PC-3 (cell line): ENCODE measurements at places on chromosomes 6 and 20. TPM values are rescaled to one million over a fixed set of nuclear protein-coding genes. Genes with fewer than 3 reads are reported as not detected.

- H3K4me3 ChIP-seq, result no peak overlapping the region
- H3K27ac ChIP-seq, result no peak overlapping the region
- no peak for DNase-seq
- H3K36me3 ChIP-seq, result no peaks in the 10 kb centered on the region
Observed at GRCh38 chr6:71544906-71545305, 256.3 kb downstream of the OGFRL1 start.

The DEFB118 gene
- not detected in 2 replicates for total RNA-seq

GRCh38 chr6:96074006-96074405, 58.2 kb downstream of the FUT9 start:
- no peaks in the 10 kb centered on the region for H3K27me3 ChIP-seq
- no peaks in the 10 kb centered on the region for H3K36me3 ChIP-seq

- H3K4me3 ChIP-seq, result no peak overlapping the region
- no peak for DNase-seq
- no peaks in the 10 kb centered on the region for H3K36me3 ChIP-seq
- H3K4me1 ChIP-seq, result peaks cover 36% of the 10 kb centered on the region
- no peaks in the 10 kb centered on the region for H3K27me3 ChIP-seq
- no peak overlapping the region for H3K27ac ChIP-seq
Observed at GRCh38 chr6:56838965-56839364, 115.9 kb upstream of the BEND6 start.

The LY6G6F gene
- total RNA-seq, result not detected in 2 replicates

The ASIP gene
- total RNA-seq, result not detected in 2 replicates

GRCh38 chr6:43946641-43947363, 176.8 kb downstream of the VEGFA start:
- no peak overlapping the region for H3K27ac ChIP-seq
- no peaks in the 10 kb centered on the region for H3K27me3 ChIP-seq
- no peak for DNase-seq
- H3K36me3 ChIP-seq, result no peaks in the 10 kb centered on the region
- no peaks in the 10 kb centered on the region; the same call in 1 of the 2 replicates for H3K4me1 ChIP-seq

The PDYN gene
- total RNA-seq, result not detected in 2 replicates

GRCh38 chr20:40262219-40262618, 426.8 kb downstream of the MAFB start:
- no peaks in the 10 kb centered on the region for H3K36me3 ChIP-seq
- no peaks in the 10 kb centered on the region for H3K27me3 ChIP-seq
- H3K27ac ChIP-seq, result no peak overlapping the region
- no peak for DNase-seq
- H3K4me3 ChIP-seq, result no peak overlapping the region

DNA sequence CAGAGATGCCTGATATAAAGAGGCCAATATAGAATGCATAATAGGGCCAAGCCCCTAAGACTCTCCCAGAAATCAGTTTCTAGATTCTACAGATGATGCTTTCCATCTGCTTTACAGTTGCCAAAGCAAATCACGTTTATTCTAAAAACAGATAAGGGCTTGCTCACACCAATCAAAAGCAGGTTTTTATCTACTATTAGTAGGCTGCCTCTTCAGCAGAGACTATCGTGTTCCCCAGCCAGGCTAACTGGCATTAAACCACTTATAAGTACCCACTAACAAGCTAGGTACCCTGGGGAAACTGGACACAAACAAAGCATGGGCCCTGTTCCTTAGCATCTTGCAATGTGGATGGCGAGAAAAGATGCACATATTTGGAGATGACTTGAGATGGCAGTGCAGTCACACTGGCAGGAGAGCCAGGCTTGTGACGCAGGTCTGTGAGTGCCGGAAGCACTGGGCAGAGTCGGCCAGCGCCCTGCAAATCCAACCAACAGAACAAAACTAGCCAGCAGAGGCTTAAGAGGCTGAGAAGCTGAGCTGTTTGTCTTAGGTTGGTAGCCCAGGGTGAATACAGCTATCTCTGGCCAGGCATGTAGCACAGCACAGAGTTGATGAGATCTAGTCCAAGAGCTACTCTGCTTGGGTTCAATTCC, 73.4 kb downstream of the GFOD1 start:
- H3K27ac ChIP-seq, result no peak overlapping the region
- H3K36me3 ChIP-seq, result no peaks in the 10 kb centered on the region
- H3K27me3 ChIP-seq, result no peaks in the 10 kb centered on the region
- no peak for DNase-seq

The SCAND1 gene
- total RNA-seq, result 90.9 and 101 TPM in 2 replicates

The ACSS1 gene
- total RNA-seq, result 2.3 and 2.4 TPM in 2 replicates

The DEFB132 gene
- total RNA-seq, result not detected in 2 replicates

DNA sequence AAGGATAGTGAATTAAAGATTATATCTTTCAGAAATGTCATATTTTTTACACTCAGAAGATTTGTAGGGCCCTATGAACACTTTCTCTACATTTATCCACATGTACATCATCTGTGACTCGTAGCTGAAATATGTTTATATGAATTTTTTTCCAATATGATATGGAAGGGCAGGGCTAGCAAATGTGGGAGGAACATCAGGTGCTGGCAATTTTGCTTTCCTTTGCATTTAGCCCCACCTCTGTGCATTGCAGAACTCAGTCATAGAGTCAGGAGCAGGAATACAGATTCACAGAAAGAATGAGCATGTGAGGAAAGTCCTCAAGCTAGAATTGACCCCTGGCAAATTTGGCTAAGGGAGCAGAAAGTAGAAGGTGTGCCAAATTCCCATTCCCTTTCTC, 129.9 kb downstream of the CRYBG1 start:
- H3K27ac ChIP-seq, result no peak overlapping the region; the same call in 1 of the 2 replicates
- no peaks in the 10 kb centered on the region for H3K27me3 ChIP-seq
- peaks cover 13% of the 10 kb centered on the region for H3K4me1 ChIP-seq
- no peak overlapping the region for H3K4me3 ChIP-seq
- H3K36me3 ChIP-seq, result no peaks in the 10 kb centered on the region

- no peaks in the 10 kb centered on the region for H3K4me1 ChIP-seq
- H3K36me3 ChIP-seq, result no peaks in the 10 kb centered on the region
- 0 out of 2 replicates have a peak, but pooled peaks cover 3% of the 10 kb centered on the region for H3K27me3 ChIP-seq
Observed at GRCh38 chr20:23125159-23125558, 39.0 kb upstream of the CD93 start.

DNA sequence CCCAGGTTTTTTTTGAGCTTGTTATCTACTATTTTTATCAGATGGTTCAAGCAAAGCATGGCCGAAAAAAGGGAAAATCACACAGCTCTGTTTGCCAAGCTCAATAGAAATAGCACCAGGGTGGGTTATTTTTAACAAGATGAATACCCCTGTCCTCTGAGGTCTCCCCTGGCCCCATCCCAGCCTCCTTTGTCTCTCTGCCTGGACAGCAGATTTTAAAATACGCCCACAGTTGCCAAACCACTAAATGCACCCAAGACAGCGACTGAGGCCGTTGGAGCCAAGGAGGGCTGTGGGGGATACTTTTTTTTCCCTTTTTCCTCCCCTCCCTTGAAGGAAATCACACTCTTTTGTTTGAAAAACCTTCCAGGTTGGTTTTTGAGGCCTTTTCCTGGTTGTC, 106.6 kb downstream of the VEGFA start:
- H3K4me1 ChIP-seq, result peaks cover 13% of the 10 kb centered on the region
- H3K4me3 ChIP-seq, result no peak overlapping the region
- H3K27me3 ChIP-seq, result no peaks in the 10 kb centered on the region
- no peak for DNase-seq
- H3K27ac ChIP-seq, result no peak overlapping the region

- peaks cover 29% of the 10 kb centered on the region for H3K27me3 ChIP-seq
- no peaks in the 10 kb centered on the region for H3K36me3 ChIP-seq
- H3K4me3 ChIP-seq, result no peak overlapping the region
- no peak overlapping the region for H3K27ac ChIP-seq
Observed at GRCh38 chr6:122180132-122180531, 219.3 kb upstream of the HSF2 start.

GRCh38 chr6:43772681-43773049, 2.7 kb downstream of the VEGFA start:
- H3K27ac ChIP-seq, result peak overlapping the region; percentile 69
- H3K36me3 ChIP-seq, result peaks cover 50% of the 10 kb centered on the region
- no peak for DNase-seq
- H3K4me1 ChIP-seq, result peaks cover 23% of the 10 kb centered on the region
- peak overlapping the region; percentile 98 for H3K4me3 ChIP-seq

GRCh38 chr6:36120539-36120938, 9.8 kb upstream of the MAPK13 start:
- peak overlapping the region; percentile 57 for H3K27ac ChIP-seq
- no peaks in the 10 kb centered on the region for H3K36me3 ChIP-seq
- peak overlapping the region; percentile 39 for H3K4me3 ChIP-seq
- no peaks in the 10 kb centered on the region for H3K27me3 ChIP-seq
- no peak for DNase-seq
- H3K4me1 ChIP-seq, result peaks cover 23% of the 10 kb centered on the region

DNA sequence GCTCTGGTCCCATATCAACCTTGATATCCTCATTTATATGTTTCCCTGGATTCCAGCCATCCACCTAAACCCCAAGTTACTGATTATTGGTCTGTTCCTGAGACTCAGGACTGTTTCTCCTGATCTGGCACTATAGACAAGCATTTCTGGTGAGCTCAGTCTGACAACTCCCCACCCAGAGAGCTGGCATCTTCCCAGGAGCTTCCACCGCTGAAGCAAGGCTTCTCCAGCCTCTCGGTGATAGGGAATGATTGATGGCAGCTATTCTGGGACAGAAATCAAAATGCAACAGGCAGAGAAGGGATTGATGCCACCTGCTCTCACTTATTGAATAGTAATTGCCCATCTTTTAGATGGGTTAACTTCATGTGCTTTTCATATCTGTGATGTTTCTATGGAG, 169.7 kb upstream of the GGTLC1 start:
- H3K4me3 ChIP-seq, result no peak overlapping the region
- DNase-seq, result no peak
- no peaks in the 10 kb centered on the region for H3K27me3 ChIP-seq
- H3K27ac ChIP-seq, result no peak overlapping the region
- H3K4me1 ChIP-seq, result no peaks in the 10 kb centered on the region

GRCh38 chr6:24606200-24606930, 39.6 kb downstream of the KIAA0319 start:
- H3K4me1 ChIP-seq, result no peaks in the 10 kb centered on the region
- no peak overlapping the region for H3K27ac ChIP-seq
- no peak for DNase-seq
- no peaks in the 10 kb centered on the region for H3K27me3 ChIP-seq

DNA sequence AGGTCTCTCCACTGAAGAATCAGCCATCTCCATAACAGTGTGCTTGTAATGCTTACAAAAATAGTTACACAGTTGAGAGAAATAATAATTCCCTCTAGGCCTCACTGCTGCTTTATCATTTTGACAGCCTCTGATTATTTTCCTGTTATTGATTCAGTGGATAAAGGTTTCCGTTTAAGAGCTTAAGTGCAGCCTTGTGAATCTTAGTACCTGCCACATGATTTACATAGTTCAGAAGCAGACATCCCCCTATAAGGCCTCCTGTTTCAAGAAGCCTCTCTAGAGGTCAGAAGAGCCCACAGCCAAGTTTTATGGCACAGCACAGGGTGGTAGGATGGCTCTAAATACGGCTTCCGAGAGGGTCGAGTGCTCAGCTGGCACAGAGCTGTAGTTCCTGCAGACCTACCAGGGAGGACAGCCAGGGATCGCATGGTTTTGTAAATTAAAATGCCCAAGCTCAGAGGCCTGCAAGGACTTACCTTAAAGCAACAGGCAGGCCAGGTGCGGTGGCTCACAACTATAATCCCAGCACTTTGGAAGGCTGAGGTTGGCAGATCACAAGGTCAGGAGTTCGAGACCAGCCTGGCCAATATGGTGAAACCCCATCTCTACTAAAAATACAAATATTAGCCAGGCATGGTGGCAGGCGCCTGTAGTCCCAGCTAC, 17.6 kb upstream of the PYGB start:
- no peaks in the 10 kb centered on the region for H3K27me3 ChIP-seq
- peaks cover 8% of the 10 kb centered on the region; the same call in 1 of the 2 replicates for H3K36me3 ChIP-seq
- H3K4me3 ChIP-seq, result no peak overlapping the region

DNA sequence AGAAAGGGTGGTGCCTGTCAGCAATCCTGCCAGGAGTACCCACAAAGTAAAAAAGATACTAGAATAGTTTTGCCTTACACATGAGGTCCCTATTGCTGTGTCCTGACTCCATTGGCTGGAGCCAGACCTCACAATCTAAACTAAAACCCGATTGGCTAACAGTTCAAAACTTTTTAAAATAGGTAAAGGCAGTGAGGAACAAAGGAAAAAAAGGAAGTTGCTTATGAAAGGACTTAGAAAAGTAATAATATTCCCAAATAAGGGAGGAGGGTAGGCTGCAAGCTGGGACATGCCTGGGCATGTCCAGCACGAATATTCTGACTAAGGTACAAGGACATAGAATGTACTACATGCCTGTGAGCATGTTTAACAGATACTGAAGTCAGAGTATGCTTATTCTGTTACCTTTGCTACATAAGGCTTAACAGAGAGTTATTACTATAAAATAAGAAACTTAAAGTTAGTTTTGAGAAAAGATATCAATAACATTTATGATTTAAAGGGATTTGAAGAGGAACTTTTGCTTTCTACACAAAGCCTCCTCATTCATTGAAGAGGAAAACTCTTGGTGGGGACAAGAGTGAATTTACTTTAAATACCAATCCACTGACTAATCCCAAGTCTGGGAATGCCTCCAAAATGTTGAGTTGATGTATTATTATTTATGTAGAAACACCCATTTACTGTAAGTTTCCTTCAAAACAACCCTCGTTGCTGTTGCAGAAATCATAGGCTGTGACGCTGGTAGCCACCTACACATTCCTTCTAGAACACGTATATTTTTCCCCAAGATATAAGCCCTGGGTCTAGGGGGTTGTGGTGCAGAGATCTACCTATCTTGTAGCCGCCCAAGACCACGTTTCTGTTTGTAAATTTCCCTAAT, 8.2 kb upstream of the MTHFD1L start:
- H3K36me3 ChIP-seq, result no peaks in the 10 kb centered on the region
- H3K27ac ChIP-seq, result peak overlapping the region; percentile 88
- peaks cover 19% of the 10 kb centered on the region for H3K4me1 ChIP-seq
- peak; percentile 92 for DNase-seq
- H3K4me3 ChIP-seq, result peak overlapping the region; percentile 40; the same call in 1 of the 2 replicates
- H3K27me3 ChIP-seq, result no peaks in the 10 kb centered on the region

- H3K36me3 ChIP-seq, result no peaks in the 10 kb centered on the region
- no peaks in the 10 kb centered on the region for H3K27me3 ChIP-seq
- H3K4me1 ChIP-seq, result peaks cover 16% of the 10 kb centered on the region
- H3K27ac ChIP-seq, result no peak overlapping the region
Observed at GRCh38 chr6:81891874-81892273, 139.4 kb upstream of the TENT5A start.

The HLA-G gene
- not detected in 2 replicates for total RNA-seq

DNA sequence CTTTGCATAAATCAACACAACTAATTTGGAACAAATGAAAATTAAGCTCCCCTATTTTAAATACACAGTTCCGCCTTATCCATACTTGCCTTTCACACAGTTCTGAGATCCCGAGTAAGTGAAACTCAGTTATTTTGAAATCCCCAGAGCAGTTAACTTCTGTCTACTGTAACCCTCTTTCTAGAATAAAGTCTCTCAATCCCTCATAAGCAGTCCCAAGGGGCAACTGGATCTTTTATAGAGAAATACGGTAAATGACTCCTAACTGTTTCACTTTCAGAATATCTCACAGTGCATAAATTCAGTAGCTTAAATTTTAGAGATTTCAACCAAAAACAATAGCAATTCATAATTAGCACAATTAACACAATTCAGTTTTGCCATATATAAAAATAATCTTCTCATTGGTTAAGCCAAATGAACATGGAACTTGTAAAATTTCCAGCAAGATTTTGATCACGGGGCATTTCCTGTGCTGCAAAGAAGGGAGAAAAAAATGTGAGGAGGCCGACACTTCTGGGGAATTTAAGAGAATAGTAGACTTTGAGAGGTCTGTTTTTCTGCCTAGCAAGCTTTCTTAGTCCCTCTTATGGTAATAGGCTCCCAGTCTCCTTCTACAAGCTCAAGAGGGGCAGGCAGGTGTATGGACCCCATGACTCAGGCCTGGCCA, 78.3 kb downstream of the KIF6 start:
- H3K36me3 ChIP-seq, result no peaks in the 10 kb centered on the region
- DNase-seq, result no peak
- H3K27ac ChIP-seq, result no peak overlapping the region
- peaks cover 8% of the 10 kb centered on the region; the same call in 1 of the 2 replicates for H3K27me3 ChIP-seq
